ENCODE measurements at places on chromosomes 4 and X.

DNA sequence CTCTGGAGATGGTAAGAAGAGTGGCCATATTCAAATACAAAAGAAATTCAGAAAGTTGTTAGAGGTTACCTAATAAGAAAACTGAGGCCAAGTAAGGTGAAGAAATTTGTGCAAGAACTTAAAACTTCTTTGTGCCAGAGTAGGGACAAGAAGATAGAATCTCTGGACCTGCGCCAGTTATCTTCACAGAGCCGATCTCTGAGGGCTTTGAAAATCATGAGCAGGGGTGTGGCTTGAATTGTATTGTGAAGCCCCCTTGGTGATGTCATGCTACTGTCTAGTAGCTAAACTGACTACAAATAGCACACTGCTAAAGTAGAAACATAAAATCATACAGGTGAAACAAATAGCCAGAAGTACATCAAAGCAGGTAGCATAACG is 184.6 kb downstream of the UGT8 start:
- DNase-seq, result no peak

DNA sequence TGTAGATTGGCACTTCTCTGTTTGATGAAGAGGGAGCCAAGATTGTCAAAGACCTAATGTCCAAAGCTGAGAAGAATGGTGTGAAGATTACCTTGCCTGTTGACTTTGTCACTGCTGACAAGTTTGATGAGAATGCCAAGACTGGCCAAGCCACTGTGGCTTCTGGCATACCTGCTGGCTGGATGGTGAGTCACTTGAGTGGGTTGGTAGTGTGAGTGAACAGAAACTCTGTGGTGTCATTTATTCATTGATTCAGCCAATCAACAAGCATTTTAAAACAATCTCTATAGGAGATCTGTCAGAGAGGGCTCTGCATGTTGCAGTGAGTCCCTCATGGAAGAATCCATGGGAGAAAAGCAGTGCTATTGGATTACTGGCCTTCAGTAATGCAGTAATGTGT is 16.3 kb downstream of the TAF9B start:
- DNase-seq, result no peak

GRCh38 chrX:122572461-122572860 is 611.6 kb upstream of the GRIA3 start:
- DNase-seq, result no peak

DNA sequence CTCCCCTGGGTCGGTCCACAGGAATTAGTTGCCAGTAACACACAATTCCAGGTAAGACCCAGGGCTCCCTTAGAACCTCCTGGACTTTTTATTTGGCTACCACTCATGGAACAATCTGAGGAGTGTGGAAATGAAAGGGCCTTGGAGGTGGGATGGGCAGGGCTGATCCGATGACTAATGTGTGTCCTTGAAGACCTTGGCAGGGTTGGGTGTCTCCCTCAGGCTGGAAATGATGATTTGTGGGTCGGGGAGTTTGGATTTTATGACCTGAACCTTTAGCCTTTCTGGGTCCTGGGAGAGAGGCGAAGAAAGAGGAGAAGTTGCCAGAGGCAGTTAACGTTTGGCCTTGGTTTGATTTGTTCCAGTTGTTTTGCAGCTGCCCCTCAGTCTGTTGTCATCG is 425.0 kb downstream of the MID1IP1 start:
- DNase-seq, result no peak

DNA sequence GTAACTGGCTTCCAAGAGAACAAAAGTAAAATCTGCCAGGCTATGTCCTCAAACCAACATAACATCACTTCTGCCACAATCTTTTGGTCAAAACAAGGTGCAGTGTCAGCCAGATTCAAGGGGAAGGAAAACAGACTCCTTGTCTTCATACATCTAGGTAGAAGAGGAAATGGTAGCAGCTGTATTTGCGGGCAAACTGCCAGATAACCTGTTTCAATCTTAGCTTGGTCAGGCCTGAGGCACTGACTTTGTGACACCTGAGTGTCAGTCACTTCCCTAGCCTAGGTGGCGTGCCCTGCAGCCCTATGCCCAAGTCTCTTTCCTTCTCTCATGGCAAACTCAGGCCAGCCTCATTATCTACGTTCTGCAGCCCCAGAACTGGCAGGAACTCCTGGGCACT is 146.2 kb upstream of the JADE1 start:
- no peak for DNase-seq

- DNase-seq, result no peak
Measured at GRCh38 chr4:3184725-3185124, 64.2 kb upstream of the MSANTD1 start.

DNA sequence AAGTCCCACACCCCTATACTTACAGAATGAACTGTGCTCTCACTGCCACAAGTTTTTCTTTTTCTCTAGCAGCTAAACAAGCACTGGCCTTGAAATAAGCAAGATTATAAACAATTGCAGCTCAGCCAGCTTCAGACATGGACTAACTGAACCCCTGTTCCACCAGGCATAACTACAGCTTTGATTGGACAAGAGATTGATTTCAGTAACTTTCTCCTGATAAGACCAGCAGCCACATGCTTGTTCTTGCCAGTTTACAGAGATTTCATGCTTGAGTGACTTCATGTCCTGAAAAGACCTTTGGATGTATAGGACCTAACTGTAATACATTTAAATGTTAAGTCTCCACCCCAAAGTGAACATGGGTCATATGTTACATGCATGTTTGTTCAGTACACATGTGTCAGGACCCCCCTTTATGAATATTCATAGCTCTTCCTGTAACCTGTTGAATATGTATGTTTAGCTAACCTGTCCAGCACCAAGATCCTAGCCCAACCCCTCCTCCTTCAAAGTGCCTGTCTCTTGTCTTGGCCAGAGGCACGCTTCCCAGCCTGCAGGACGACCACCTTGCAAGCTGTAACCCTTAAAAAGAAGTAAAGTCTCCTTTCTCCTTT is 27.9 kb downstream of the ZNF275 start:
- no peak for DNase-seq

DNA sequence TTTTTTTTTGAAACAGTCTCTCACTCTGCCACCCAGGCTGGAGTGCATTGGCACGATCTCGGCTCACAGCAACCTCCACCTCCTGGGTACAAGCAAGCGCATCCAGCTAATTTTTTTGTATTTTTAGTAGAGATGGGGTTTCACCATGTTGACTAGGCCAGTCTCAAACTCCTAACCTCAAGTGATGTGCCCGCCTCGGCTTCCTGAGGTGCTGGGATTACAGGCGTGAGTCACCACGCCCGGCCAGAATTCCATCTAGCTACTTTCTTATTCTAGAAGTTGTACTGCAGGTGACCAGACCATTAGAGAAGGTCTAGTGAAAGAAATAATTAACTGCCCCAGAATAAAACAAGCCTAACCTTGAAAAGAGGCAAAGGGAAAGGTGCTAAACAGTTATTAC is 2.3 kb downstream of the LRBA start:
- no peak for DNase-seq

GRCh38 chr4:16029262-16029661 is 54.6 kb downstream of the PROM1 start:
- no peak for DNase-seq

DNA sequence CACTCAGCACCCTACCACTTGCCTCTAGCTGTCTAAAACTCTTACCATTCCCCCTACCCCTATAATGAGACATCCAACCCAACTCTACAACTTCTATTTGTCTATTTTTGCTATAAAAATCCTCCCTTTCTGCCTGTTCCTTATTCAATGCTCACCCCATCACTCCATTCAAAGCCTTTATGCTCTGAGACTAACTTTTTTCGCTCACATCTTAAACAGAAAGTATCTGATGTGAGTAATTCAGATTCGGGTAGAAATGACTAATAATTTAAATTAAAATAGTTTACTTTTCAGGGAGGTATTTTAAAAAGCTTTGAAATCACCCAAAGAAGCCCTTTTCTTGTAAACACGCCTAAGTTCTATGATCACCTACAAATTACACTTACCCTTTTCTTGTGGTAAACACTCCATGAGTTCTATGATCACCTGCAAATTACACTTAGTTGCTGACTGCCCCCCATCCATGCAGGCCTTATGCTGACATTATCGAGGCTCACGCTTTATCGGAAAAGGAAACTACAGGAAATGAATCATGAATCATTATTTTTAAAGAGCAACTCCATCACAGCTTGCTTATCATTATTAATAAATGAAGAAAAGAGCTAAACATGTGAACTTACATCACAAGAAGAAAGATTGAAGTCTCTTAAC is 168.7 kb upstream of the PPP1R2C start:
- DNase-seq, result no peak

DNA sequence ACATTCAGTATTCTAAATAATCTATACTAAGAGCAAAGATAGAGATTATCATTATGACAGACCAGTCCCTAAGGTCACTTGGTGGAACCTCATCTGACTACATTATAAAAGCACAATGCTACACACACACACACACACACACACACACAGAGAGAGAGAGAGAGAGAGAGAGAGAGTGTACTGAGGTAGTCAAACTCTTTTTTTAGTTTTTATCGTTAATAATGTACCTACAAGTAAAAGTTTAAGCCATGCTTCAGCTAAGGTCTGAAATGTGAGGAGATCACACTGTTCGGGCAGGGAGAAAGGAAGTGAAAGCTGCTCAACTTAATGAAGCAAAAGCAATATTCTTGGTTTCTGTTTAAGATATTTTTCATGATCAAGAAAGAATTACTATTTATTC is 75.8 kb upstream of the CCDC160 start:
- no peak for DNase-seq

- DNase-seq, result no peak
Measured at GRCh38 chrX:45360571-45360970, 159.9 kb upstream of the DIPK2B start.

DNA sequence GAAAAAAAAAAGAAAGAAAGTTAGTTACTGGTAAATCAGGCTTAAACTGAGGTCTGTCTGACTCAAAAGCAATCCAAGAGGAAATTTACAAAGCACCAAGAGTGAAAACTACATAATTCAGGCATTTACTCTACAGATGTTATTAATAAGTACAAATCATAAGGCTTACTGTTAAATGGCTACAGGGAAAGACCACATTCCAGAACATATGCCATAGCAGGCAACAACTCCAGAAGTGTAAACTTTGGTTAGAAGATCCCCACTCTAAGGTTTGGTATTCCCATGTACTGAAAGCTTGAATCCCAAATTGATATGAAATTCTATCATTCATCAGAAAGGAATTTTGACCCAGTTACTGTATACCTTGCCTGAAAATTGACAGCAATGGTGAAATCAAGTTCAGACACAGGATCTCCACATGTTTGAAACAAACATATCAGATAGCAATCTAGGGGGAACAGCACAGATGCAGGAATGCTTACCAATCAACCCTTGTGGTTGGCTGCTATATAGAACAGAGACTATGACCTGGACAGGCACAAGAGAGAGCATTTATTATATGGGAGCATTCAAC is 6.6 kb downstream of the USP26 start:
- no peak for DNase-seq

DNA sequence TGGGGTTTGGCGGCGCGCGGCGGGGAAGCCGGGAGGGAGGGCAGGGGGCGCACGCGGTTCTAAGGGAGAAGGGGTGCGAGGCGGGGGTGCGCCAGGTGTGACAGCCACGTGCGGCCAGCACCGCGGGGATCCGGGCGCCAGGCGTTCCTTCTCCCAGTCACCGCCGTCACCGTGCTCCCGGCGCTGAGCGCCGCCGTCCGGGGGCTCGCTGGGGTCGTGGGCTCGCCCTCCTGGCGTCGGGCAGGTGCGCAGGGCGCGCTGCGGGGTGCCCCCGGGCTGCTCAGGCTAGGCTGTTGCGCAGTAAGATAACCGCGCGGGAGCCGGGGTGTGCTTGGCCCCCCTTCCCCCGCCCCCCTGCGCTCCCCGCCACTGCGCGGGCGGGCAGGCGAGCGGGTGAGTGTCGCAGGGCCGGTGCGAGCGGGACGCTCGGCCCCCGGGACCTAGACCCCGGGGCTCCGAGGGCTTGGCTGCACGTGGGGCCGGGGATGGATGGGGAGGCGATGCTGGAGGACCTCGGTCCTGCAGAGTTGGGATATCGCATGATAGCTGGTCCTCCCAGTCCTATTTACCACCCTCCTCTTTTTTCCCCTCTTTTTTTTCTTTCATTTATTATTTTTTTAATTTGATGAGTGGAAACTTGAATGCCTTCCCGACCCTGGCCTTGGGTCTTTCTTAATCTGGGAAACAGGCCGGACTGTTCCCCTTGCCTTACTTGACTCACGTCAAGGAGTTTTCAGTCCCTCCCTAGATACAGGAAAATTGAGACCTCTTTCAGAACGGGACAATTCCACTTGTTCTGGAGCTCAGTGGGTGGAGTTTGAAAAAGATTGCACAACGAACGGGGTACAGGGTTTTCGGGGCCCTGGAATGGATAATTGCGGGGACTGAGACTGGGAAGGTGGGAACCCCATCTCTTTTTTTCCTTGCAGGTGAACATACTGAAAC is 797 bp downstream of the TXLNG start:
- peak; percentile 1 for DNase-seq

- DNase-seq, result no peak
Measured at GRCh38 chr4:28555866-28556265, 1695.2 kb downstream of the STIM2 start.

GRCh38 chr4:102779204-102779603 is 18.4 kb upstream of the MANBA start:
- no peak for DNase-seq

DNA sequence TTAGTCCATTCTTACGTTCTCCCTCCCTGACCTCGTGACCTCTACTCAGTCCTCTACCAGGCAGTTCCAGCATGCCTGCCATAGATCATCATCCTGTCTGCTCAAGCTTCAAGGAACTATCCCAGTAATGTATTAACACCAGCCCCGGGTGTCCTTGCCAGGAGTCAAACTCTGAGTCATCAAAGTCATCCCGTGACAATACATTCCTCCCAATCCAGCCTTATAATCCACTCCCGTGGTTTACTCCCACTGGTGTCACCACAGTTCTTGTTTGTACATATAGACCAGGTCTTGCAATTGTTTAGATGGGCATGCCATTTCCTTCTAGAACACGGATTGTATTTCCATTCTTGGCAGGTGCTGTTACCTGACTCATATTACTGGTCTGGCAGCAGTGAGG is 68.7 kb upstream of the TAB3 start:
- no peak for DNase-seq
